Cardiac septum (tissue), 1 donor: ENCODE measurements at places on chromosomes 1 and 21. TPM values are rescaled to one million over a fixed set of nuclear protein-coding genes. Genes with fewer than 3 reads are reported as not detected.

DNA sequence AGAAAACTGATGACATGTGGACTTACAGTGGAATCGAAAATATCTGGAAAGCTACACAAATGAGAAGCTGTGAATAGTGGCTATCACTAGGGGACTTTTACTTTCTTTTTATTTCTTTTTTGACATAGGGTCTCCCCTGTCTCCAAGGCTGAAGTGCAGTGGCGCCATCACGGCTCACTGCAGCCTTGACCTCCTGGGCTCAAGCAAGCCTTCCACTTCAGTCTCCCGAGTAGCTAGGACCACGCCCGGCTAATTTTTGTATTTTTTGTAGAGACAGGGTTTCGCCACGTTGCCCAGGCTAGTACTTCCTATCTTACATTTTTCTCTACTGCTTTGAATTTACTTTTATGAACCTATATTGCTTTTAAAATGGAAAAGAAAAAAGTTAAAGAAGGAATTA is 10.5 kb downstream of the TMEM35B start:
- DNase-seq = no peak

DNA sequence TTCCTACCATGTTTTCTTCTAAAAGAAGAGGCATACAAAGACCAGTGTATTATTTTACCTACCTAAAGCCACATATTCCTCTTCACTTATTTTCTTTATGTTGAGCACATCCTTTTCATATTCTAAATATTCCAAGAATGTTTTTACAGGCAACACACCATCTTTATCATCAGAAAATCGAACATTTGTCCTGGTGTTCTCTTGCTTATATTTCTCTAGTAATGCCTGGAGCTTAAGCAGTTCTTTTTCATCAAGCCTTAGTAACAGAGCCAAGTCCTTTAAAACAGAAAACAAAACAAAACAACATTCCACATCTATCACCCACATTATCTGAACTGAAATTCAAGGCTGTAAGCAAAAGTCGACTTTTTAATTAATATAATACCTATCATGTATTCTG is 88.7 kb downstream of the IARS2 start:
- DNase-seq = no peak

The CCDC27 gene
- not detected for total RNA-seq

The CLCNKB gene
- 2.0 TPM for total RNA-seq

DNA sequence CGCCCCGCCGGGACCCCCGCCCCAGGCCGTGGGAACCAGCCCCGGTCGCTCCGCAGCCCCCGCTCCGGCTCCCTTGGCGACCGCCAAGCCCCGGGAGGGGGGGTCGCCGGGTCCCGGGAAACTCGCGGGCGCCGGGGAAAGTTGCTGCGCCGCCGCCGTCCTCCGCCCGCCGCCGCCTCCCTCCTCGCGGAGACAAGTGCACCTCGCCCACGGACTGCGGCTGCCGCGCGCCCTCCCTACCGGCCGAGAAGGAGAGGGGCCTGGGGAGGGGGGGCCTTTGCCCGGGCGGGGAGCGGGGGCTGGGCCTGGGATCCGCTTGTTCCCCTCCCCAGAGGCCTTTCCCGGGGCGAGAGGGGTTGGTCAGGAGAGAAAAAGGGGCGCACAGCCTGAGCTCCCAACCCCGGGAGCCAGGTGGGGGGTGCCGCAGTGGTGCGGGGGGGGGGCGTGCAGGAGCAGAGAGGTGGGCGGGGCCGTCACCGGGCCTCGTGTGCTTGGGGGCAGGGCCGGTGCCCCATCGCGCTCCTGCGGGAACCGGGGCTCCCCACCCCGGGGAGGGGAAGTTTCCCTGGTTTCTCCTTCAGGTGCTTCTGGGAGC is 592 bp downstream of the AGRN start:
- DNase-seq = no peak

DNA sequence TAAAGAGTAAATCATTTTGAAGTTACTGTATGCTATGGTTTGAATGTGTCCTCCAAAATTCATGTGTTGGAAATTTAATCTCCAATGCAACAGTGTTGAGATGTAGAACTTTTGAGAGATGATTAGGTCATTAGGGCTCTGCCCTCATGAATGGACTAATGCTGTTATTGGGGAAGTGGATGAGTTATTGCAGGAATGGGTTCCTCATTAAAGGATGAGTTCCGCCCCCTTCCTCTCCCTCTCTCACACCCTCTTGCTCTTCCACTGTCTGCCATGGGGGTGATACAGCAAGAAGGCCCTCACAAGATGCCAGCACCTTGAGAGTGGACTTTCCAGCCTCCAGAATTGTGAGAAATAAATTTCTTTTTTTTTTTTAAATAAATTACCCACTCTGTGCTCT is 97.6 kb downstream of the ATP1A1 start:
- DNase-seq = no peak

GRCh38 chr1:100626397-100626796 is 88.5 kb downstream of the GPR88 start:
- DNase-seq = no peak

The KLHDC7A gene
- not detected for total RNA-seq

DNA sequence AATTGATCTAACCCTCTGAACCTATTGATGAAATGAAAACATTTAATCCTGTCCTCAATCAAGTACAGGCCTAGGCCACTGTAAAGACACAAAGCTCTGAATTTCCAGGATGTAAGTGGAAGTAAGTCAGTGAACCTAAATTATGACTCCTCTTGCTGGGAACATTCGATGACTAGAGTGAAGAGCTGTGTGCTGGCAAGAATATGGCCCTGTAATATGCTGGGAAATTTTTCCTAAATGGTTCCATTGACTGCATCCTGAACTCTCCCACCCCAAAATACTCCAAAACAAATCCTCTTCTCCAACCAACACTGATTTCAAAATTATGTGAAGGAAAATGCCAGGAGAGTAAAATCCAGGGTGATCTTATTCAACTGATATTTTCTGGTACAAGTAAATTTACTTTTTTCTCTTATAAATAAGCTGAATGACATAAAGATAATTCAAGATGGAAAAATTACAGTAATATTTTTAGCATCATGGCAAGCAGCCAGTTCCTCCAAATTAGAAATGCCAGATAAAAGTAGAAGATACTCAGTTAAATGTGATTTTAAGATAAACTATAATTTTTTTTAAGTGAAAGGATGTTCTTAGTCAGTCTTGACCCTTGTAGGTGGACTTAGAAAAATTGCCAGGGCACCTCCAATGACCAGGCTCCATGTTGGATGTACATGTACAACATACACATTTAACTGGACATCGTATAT is 269.4 kb downstream of the PTGER3 start:
- no peak for DNase-seq

The VWA5B1 gene
- not detected for total RNA-seq

GRCh38 chr1:43423672-43424550 is 29.8 kb downstream of the HYI start:
- DNase-seq = peak; percentile 22

DNA sequence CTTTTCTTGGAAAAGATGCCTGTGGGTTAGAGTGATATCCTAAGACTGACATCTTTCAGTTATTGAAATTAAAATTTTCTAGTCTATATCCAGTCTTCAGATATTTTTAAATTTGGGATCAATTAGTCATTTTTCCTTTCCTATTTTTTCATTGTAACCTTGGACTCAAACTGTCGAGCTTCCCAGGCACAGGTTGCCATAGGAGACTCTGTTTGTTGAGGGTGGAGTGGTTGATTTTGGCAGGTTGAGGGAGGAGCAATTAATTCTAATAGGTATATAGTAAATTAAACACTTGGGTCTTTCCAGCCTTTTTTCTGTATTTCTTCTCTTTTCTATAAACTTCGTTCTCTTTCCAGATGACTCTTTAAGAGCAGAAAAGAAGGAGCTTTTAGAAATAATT is 326.8 kb downstream of the ASTN1 start:
- DNase-seq = no peak

- DNase-seq = no peak
Measured at GRCh38 chr1:43867976-43868740, 65.4 kb upstream of the ARTN start.

DNA sequence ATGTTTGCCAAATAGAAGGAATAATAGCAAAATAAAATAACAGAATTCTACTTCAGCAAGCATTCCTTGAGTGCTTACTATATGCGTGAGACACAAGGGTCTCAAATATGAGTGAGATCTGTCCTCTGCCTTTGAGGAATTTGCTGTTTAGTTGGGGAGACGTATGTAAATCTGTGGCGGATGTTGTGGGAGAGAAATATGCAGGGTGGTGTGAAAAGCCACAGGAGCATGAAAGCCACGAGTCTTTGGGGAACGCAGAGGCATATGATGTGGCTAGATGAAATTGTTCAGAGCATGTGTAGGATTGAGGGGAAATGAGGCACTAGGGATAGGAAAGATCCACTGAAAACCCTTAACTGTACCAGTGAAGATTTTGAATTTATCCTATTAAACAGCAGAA is 244.4 kb downstream of the PBX1 start:
- DNase-seq = no peak

- DNase-seq = no peak
Measured at GRCh38 chr1:15355968-15356625, 53.6 kb upstream of the EFHD2 start.
